Mammary epithelial cell (primary cell): ENCODE measurements at places on chromosomes 12 and 14.

DNA sequence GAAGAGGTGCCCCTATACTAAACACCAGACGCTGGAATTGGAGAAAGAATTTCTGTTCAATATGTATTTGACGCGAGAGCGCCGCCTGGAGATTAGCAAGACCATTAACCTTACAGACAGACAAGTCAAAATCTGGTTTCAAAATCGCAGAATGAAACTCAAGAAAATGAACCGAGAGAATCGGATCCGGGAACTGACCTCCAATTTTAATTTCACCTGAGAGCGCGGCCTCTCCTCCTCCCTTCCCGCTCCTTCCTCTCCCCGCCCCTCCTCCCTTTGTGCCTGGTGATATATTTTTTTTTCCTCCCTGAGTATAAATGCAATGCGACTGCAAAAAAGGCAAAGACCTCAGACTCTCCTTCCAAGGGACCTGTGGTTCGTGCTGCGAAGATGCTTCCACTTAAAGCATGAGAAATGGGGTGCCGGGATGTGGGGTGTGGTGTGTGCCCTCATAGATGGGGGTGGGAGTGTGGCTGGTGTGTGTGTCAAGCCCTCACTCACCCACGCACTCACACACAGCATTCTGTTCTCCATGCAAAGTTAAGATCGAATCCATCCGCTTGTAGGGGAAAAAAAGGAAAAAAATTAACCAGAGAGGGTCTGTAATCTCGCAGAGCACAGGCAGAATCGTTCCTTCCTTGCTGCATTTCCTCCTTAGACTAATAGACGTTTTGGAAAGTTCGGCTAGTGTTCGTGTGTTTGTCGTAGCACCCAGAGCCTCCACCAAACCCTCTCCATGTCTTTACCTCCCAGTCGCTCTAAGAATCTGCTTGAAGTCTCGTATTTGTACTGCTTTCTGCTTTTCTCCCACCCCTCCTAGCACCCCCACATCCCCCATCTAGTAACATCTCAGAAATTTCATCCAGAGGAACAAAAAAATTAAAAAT is 4.5 kb downstream of the HOXC10 start:
- DNase-seq: peak; percentile 57

DNA sequence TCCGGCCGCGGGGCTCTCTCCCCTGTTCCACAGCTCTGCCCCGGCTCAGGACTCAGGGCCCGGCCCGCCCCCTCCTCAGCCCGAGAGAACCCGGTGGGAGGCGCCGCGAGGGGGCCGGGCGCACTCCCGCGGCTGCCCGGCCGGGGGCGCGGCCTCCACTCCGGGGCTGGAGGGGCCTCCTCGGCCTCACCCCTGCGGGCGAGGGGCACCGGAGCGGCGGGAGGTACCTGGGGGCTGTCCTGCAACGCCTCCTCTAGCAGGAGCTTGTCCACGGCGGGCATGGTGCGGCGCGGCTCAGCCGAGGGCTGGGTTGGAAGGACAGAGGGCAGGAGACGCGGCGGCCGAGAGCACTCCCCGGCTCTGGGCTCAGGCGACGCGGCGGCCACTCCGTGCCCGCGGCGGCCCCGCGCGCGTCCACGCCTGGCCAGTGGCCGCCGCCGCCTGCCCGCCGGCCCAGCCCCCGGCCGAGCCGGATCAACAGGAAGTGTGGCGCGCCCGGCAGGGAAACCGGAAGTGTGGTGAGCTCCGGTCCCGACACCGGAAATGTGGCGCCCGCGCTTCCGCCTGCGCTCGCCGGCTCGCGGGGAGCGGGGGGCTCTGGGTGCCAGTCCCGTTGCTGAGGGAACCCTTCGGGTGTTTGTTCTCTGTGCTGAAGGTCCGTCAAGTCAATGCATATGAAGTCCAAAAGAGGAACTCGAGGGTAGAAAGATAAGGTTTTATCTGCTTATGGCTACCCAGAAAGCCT is at the start of gene APPL2:
Gene APPL2 (minus strand): TSS at position 443 of the 745 bp plus-strand sequence. CDS start 162 bp downstream, at position 281.
- DNase-seq: peak; percentile 78

DNA sequence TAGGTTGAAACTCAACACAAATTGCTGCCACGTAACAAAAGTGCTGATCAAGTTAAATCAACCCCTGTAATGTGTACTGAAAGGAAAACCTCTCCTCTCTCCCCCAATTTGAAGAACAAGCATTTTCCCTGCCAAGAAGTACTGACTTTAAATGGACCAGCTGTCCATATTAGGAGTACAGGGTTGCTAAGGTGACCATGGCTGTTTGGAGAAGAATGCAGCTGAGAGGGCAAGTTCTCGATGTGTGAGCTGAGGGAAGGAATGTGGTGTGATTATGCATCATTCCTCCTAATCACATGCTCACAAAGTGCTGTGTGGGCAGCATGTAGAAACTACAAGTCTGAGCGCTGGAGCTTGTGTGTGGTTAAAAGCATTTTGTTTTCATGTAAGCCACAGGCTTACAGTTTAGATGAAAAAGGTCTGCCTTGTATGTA is 50.9 kb upstream of the CCT2 start:
- peak; percentile 98 for DNase-seq

DNA sequence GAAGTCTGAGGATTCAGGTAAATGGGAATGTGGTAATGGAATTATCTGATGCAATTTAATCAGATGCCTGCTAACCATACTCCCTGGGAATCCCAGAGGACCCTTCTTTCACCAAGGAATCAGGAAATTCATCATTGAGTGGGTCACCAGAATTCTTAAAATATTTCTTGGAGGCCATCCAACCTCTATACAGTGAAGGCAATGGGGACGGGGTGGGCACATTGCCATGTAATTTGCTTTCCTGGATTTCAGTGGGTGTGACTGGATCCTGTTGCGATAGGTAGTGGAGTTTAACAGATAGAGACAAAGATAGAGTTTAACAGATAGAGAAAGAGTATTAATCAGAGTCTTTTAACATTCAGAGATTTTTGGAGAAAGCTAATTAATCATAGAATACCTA is 394.4 kb downstream of the DAD1 start:
- DNase-seq: no peak

- DNase-seq: no peak
Measured at GRCh38 chr12:51887476-51888315, at the start of gene ANKRD33. TSS of gene ANKRD33 (plus strand) at chr12:51888103. CDS start at chr12:51888187, 84 bp downstream.

DNA sequence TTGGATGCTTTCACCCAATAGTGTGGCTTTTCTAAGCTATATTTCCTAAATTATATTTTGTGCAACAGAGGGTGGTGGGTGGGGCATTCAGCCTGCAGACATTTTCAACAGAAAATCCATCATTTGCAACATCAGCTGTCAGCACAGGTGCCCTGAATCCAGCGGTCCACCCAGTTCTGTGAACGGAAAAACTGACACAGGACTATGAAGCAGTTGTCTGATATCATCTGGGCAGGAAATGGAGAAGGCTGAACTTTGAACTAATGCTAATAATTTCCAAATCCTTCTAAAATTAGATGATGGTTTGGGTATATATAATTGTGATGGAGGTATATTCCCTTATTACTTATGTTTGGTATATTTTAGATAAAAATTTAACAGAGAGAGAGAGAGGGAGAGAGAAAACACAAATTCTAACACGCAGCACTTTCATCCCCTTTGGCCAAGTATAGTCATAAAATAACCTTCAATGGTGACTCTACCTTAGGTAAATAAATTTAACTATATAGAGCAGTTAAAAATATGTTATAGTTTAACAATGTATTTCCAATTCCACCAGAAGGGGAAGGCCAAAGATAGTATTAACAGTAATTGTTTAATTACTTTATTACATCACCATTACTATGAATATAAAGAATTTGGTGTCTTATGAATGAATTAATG is 58.3 kb upstream of the PTPRB start:
- DNase-seq: no peak

GRCh38 chr12:71948390-71948789 is 9.7 kb downstream of the TPH2 start:
- DNase-seq: no peak

GRCh38 chr12:65081496-65081895 is 39.6 kb downstream of the WIF1 start:
- DNase-seq: no peak

- DNase-seq: no peak
Measured at GRCh38 chr14:78308079-78308478, 137.9 kb downstream of the NRXN3 start.

GRCh38 chr12:107223821-107224220 is 130.5 kb upstream of the CRY1 start:
- no peak for DNase-seq

DNA sequence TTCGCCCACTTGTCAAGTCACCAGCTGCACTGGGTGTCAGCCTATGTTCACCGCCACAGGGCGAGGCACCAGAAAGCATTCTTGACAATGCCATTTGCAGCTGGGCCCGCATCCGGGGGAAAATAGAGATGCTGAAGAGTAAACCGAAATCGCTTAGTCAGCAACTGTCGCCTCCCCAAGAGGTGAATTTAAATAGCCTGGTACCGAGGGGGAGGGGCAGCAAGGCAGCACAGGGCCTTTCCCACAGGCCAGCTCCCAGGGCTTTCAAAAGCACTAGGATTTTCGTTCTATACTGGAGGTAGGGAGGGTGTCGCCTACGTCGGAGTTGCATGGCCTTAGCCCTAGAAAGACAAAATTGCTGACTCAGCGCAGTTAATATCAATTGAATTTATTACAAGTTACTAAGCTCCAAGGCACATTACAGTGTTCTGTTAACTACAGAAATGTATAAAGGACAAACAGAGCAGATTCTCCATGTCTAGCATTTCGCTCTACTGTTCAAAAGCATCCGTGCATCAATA is 4.3 kb downstream of the IRF2BPL start:
- peak; percentile 65 for DNase-seq

GRCh38 chr12:103819312-103819711 is 21.7 kb downstream of the NT5DC3 start:
- DNase-seq: no peak

DNA sequence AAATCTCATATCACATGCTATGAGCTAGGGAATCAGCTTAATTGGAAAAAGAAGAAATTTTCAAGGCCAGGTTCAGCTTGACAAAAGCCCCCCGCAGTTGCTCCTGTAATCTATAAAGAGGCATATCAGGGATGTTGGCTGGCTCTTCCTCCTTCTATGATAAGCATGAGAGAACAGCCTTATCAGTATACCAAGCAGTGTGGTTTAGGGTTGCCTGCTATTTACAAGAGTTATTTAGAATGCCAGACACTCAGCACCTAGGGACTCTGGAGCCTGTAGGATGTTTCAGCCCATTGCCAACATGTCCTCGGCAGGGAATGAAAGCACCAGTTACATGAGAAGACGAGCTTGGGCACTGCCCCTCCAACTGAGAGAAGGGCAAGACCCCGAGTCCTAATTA is 89.5 kb upstream of the TMPO start:
- no peak for DNase-seq

GRCh38 chr12:52390739-52391617 is 5.5 kb upstream of the KRT84 start:
- no peak for DNase-seq

- no peak for DNase-seq
Measured at GRCh38 chr12:107663277-107663676, 22.3 kb upstream of the PWP1 start.

GRCh38 chr14:37150414-37150813 is 22.0 kb downstream of the SLC25A21 start:
- peak; percentile 36 for DNase-seq

- DNase-seq: no peak
Measured at GRCh38 chr14:45799511-45799910, 546.5 kb upstream of the MIS18BP1 start.

GRCh38 chr12:19779395-19780056 is 340.2 kb downstream of the AEBP2 start:
- DNase-seq: no peak

GRCh38 chr14:21001218-21001617 is 2.1 kb downstream of the SLC39A2 start:
- no peak for DNase-seq

DNA sequence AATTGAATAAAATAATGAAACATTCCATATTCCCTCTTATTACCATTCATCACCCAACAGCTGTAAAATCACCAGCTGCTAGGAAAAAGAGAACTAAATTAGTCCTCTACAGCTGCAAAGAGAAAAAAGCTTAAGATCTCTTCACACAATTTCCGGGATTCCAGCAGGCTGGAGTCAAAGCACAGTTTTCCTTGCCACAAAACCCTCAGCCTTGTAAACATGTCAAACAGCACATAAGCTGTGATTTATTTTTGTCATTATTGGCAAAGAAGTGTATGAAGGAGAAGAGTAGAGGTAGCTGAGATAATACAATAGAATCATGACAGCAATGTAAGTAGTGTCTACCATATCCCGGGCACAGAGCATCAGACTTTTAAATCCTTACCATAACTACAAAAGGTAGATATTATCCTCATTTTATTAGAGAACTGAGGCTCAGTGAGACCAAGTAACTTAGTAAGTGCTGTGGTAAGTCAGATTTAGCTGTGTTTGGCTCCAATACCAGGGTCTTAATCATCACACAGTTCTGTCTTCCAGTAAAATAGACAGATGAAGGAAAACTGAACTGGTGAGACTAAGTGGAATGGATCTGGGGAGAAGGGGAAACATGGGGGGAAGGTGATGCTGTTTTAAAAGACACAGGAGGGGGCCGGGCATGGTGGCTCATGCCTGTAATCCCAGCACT is 57.3 kb downstream of the NTN4 start:
- DNase-seq: peak; percentile 57

DNA sequence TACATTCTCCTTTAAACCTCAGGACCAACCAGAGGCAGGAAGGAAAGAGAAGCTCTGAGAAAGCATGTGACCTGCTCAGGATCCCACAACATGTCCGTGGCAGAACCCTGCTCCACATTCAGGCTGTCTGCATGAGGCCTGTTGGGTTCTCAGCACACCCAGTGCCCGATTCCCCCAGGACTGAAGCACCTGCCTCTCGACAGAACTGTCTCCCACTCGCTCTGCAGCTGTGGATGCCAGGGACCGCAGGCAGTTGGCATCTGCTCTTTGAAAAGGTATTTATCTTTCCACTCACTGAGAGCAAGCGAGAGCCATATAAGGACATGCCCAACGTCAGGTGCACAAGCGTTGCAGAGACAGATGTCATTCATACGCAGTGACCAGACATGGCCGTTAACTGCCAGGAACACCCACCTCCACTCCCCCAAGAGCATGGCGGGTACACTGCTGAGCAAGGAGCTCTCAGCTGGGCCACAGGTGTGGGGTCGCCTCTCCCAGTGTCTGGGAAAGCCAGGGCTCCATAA is 18.9 kb downstream of the PITPNM2 start:
- DNase-seq: peak; percentile 46

DNA sequence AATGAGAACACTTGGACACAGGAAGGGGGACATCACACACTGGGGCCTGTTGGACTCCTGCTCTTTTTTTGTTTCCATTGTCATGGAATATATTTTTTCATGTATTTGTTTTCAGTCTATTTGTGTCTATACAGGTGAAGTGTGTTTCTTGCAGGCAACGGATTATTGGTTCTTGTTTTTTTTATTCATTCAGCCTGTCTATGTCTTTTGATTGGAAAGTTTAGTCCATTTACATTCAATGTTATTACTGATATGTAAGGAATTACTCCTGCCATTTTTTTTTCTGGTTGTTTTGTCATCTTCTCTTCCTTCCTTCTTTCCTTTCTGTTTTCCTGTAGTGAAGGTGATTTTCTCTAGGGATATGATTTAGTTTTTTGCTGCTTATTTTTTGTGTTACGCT is 18.0 kb upstream of the PTPRO start:
- no peak for DNase-seq

- DNase-seq: no peak
Measured at GRCh38 chr14:22506378-22506710, 82.7 kb downstream of the DAD1 start.
